Thyroid gland (tissue), 4 donors: ENCODE measurements at places on chromosomes 12 and 14. TPM values are rescaled to one million over a fixed set of nuclear protein-coding genes. Genes with fewer than 3 reads are reported as not detected.

DNA sequence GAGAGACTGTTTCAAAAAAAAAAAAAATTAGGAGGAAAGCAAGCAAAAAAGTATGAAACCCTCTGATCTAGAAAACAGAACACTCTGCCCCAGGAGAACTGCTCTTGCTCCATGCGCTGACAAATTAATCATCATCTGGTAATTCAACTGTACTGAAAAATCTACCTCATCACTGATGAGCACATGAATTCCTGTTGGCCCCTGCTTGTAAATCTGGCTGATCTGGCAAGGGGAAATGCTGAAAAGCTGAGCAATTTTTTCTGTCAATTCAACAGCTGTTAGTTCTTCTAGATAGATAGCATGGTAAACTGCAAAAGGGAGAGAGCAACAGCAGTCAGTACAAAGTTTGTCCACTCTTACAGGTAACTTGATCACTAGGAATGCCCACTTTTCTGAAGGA lies 15.2 kb upstream of the CSRNP2 start:
- DNase-seq, result no peak

DNA sequence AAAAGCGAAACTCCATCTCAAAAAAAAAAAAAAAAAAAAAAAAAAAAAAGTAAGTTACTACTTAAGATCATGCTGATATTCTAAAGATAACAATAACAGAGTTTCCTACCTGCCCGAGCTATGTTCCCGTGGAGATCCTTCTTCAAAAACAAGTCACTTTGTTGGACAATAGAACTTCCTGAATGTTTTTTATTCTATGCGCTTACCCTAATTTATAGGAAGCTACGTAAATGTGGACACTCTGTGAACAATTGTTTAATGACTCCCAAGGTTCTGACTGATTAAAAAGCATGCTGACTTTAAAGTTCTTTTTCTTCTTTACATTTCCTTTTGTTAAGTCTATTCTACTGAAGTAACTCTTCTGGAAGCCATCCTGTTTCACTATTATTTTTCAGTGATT lies 52.5 kb downstream of the FGD4 start:
- DNase-seq, result no peak

ASCL1 gene
- 0.49 TPM for total RNA-seq

GRCh38 chr14:105348169-105348944 lies 33.8 kb downstream of the PACS2 start:
- no peak for DNase-seq

GRCh38 chr14:23137813-23138535 lies 18.9 kb upstream of the CEBPE start:
- DNase-seq, result no peak

GRCh38 chr12:56071648-56072047 lies 8.3 kb upstream of the ERBB3 start:
- no peak for DNase-seq

BCL2L14 gene
- total RNA-seq, result not detected

GRCh38 chr12:98224584-98225221 lies 290.7 kb upstream of the TMPO start:
- DNase-seq, result no peak

HOXC12 gene
- not detected for total RNA-seq
